ENCODE measurements at places on chromosomes 5 and 9. TPM values are rescaled to one million over a fixed set of nuclear protein-coding genes. Genes with fewer than 3 reads are reported as not detected.

DNA sequence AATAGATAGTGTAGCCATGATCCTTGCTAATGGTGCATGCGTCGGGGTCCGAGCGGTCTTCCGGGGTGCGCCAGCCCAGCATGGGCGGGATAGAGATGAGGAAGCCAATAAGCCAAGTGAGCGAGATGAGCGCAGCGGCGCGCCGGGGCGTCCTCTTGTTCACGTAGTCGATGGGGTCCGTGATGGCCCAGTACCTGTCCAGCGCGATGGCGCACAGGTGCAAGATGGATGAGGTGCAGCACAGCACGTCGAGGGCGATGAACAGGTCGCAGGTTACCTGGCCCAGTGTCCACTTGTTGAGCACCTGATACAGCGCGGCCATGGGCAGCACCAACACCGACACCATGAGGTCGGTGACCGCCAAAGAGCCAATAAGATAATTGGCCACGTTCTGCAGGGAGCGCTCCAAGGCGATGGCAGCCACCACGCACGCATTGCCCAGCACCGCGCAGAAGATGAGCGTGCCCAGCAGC lies 1.1 kb downstream of the HTR1A start:
- H3K27me3 ChIP-seq: no peaks in the 10 kb centered on the region
- no peak for DNase-seq
- no peak overlapping the region for H3K27ac ChIP-seq
- no peaks in the 10 kb centered on the region for H3K36me3 ChIP-seq

DNA sequence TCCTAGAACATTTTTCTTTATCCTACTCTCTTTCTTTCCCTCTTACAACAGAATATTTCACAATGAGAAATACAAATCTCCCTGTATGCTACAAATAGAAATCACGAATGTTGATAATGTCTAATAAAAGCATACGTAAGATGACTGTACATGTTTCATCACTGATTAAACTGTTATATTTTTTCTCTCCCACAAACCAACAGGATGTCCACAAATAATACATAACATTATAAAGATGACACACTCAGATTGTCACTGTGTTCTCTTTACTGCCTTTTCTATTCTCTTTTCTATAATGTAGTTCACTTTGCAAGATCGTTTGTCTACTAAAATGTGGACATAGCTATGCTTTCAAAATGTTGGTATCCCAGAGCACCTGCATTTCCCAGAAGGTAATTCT lies 90.7 kb upstream of the PARP8 start:
- DNase-seq: no peak
- H3K27me3 ChIP-seq: no peaks in the 10 kb centered on the region
- no peak overlapping the region for H3K4me3 ChIP-seq
- H3K36me3 ChIP-seq: no peaks in the 10 kb centered on the region
- H3K27ac ChIP-seq: no peak overlapping the region

DNA sequence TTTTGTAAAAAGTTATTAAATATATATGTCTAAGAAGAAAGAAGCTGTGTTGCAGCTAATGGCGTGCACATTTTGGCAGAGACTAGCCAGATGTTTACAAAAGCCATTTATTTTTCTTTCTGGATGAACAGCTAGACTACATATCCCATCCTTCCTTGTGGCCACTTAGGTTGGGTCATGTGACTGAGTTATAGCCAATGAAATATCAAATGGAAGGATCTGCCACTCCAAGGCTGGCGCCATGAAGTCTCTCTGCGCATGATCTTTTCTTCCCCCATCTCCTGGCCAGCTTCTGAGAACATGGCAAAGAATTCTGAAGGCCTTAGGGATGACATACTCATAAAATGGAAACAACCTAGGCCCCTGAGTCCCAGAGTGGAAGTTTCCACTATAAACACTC lies 244.2 kb upstream of the DAB2 start:
- DNase-seq: no peak
- H3K36me3 ChIP-seq: no peaks in the 10 kb centered on the region
- no peak overlapping the region for H3K4me3 ChIP-seq
- peaks cover 6% of the 10 kb centered on the region for H3K4me1 ChIP-seq
- no peaks in the 10 kb centered on the region for H3K27me3 ChIP-seq

Gene ZBED3
- total RNA-seq: not detected
